ENCODE measurements at places on chromosomes 11 and 22.
A peak's percentile ranks its signal among the peaks of the same experiment; 100 is the strongest.

DNA sequence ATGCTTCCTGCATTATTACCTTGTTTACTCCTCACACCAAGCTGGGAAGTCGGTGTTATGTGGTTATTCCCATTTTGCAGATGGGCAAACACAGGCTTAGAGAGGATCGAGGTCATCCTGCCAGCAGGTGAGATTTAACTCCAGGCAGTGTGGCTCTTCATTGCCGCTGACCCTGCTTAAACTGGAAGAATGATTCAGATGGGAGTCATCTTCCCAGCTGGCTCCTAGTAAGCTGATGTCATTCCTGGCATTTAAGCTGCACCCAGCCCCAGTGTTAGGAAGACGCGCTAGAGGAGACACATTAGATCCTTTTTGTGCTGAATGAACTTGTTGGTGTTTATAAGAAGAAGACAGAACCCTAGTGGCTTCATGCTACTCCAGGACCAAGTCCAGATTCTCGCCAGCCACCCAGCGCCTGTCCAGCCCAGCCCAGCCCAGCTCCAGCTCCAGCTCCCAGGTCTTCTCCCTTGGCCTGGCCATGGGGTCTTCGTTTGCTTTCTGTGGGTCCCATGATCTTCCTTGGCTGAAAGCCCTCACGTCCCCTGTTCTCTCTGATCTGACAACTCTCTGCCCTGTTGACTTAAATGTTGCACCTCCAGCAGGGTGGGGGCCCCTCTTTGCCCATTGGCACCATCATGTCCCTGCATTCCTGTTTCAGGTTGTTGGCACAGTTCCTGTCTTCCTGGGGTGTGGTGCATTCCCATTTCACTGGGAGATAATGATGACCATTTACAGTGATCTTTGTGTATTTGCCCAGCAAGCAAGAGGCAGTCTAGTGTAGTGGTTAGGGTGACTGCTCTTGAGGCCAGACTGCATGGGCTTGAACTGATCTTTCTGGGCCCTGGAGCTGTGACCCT is 13.6 kb downstream of the PARVB start:
- no peak for DNase-seq

DNA sequence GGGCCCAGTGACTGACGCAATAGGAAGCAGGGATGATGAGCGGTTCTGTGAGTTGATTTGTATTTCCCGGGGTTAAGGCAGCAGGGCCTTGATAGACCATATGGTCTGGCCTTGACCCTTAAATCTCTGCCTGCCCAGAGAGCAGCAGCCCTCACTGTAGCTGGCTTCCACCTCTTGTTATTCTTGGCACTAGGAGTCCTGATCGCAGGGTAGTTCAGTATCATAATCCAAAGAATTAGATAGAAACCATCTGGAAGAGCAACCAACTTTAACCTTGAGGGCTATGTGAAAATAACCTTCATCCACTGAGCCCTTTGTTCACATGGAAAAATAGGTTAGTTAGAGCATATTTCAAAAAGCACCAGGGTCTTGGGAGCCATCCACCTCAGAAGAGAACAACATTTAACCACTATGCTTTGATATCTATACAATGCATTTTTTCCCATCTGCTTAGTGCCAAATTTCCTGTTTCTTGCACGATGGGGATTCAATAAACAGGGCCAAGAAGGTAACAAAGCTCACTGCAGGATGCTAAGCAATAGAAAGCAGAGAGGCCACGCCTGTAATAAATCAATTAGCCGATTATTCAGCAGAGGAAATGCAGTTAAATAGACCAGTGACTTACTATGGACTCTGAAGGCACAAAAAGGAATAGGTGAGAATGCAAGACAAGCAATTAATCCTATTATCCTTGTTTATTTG is 761.3 kb downstream of the OPCML start:
- no peak for DNase-seq

- DNase-seq, result no peak
Observed at GRCh38 chr11:134036492-134037045, 32.3 kb upstream of the JAM3 start.

GRCh38 chr11:2074266-2074825 is 64.8 kb downstream of the IGF2 start:
- no peak for DNase-seq

- no peak for DNase-seq
Observed at GRCh38 chr11:87215236-87215635, 177.5 kb downstream of the TMEM135 start.

DNA sequence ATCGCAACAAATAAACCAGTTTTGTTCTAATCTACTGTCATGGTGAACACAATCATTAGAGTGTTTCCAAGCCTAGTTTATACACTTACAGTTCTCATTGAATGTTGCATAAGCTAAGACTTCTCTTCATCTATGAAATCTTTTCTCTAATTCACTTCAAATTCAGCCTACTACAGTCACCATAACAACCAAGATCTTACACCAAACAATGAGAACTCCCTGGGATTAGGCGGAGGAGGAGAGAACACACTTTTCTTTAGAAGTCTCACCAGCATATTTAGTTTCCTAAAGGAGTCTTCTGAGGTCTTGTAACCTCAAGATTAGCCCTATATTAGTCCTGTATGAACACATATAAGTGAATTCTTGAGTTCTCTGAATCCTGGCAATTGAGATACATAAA is 1889.7 kb downstream of the LRRC4C start:
- no peak for DNase-seq

DNA sequence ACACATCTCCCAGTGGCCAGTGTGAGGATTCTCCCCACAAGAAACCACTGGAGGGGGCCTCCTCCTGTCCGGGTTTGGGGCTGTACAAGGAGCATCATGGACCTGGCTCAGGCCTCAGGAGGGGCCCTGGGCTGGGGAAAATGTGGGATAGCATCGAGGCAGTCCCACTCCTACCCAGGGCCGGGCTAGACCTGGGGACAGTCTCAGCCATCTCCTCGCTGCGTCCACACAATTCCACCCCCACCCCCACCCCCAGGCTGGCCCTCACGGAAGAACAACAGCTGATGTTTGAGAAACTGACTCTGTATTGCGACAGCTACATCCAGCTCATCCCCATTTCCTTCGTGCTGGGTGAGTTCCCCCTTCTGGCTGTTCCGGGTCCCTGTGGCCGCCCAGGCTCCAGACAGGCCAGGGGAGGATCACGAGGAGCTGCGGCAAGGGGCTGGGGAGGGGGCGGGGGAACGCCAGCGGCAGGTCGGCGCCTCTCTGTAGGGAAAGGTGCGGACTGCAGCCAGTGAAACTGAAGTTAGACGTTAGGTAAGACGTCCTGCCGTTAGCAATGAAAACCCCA is 4.8 kb downstream of the BEST1 start:
- no peak for DNase-seq

DNA sequence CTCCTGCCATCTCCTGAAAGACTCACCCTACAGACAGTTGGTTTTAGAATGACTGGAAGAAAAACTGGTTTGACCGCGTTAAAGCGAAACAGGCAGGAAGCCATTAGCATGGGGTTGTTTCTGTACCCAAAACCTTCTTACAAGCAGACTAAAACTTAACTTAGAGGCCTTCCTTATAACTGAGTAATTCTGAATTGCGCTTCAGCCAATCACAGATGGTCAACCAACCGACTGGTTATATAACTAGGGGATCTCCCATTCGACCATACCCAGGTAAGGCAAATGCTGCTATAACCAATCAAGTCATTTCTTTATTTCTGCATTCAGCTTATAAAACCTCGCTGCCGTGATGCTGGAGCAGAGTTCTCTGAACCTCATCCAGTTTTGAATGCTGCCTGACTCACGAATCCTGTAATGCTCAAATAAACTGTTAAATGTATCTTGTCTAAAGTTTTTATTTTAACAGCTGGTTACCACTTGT is 87.8 kb upstream of the DRD2 start:
- no peak for DNase-seq

GRCh38 chr11:46203746-46204145 is 73.7 kb upstream of the CREB3L1 start:
- no peak for DNase-seq

- no peak for DNase-seq
Observed at GRCh38 chr11:118291477-118292135, 12.9 kb upstream of the CD3E start.

- DNase-seq, result no peak
Observed at GRCh38 chr11:86186386-86186785, 58.2 kb upstream of the EED start.

GRCh38 chr11:62399878-62400266 is 19.0 kb upstream of the SCGB1A1 start:
- DNase-seq, result no peak

DNA sequence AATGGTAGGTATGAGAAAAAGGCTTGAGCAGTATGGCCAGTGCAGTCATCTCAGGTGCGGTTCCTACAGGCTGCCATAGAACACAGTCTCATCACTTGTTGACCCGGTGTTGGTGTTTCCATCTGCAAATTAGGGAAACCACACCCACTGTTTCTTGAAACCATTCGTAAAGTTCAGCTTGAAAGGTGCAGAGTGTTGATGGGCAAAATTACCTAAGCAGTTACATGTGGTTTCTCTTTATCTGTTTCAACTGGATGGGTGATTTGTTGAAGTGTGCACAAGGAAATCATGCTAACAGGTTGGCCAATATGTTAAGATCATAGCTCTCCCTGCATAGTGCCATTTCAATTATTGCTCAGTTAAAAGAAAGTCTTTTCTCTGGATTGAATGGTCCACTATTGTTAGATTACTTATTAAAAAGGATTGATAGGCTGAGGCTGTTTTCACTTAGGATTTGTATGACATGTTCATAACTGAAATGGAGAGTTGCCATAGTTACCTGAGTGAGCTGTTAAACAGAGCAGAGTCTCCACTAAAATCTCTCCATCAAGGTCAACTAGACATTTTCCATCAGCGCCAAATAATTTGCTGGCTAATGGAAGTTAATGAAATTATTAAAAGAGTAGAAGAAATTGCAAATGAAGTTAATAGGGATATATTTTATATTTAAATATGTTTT is 203.1 kb upstream of the MTMR2 start:
- no peak for DNase-seq

DNA sequence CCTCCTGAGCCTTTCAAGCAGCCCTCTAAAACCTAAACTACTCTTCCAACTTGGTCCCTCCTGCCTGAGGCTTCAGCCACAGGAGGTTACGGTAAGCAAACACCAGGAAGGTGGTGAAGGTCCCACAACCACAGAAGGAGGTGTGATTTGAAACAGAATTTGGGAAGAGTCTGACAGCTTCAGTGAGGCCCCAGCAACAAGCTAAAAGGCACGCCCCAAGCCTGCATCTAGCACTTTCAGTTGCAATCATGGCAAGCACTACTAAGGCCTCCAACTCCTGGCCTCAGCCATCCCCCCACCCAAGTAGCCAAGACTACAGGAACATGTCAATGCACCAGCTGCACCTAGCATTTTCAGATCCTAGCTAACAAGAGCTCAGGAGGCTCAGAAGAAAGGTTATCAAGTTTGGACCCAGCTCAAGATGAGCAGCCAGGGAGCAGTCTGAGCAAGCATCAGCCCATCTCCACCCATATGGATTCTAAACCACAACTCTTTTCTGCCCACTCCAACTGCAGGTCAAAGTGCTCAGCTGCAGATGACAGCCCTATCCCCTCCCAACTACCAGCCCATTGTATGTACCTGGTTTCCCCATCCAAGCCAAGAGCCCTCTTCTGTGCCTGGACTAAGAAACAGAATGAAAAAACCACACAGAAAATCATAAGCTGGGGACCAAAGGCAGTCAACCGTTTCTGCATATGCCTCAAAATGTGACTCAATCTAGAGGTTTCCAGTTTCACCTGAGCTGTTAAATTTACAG is 10.4 kb upstream of the AHNAK start:
- DNase-seq, result no peak

DNA sequence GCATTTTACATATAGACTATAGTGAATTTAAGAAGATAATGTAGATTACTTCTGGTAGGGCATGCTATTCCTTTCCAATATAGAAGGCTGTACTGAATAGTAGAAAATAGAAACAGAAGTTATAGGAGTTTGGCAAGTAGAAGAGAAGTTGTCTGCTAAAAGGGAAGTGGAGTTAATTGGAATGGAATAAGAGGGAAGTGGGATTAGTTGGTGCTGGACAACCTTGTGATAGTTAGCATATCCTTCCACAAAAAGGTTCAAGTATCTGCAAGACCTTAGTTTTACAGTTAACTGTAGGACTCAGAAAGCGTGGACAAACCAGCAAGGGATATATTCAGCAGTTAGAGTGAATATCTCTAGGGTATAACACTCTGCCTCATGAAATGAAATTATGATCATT is 185.5 kb downstream of the SWAP70 start:
- DNase-seq, result no peak

GRCh38 chr22:20319745-20320658 is at the start of gene DGCR6L:
Gene DGCR6L (minus strand): TSS chr22:20320060. CDS start chr22:20319988, 72 bp downstream.
- DNase-seq, result peak; percentile 88

DNA sequence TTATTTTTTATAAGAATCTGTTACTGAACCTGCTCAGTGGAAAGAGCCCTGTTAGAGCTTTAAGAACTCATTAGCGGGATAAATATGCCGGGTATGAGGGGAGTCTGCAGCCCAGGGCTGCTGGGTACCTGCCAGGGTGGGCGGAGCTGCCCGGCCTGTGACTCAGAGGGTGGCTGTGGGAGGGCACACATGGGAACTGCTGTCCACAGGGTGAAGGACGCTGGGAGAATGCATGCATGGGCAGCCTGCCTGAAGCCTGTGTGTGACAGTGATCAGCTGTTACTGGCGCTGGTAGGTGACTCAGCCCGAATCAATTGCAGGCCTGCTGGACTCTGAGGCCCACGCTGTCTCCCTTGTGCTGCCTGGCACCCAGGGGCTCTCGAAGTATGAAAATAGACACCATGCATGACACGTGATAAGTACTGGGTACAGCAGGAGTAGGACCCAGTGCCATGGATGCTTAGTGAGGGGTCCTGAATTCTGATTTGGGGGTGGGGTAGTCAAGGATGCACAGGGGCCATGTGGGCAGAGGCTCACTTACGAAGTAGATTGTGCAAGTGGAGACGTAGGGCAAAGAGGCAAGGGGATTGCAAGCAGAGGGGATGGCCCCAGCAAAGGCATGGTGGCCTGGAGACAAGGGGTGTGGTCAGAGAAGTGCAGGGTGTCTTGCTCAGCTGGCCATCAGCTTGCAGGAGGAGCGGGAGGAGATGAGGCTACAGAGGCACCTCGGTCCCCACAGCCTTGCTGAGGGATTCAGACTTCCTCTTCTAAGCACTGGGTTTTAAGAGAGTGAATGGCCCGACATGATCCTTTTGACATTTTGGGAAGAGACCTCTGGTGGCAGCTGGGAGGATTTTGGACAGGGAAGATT is 36.5 kb downstream of the GRIK4 start:
- DNase-seq, result peak; percentile 87

DNA sequence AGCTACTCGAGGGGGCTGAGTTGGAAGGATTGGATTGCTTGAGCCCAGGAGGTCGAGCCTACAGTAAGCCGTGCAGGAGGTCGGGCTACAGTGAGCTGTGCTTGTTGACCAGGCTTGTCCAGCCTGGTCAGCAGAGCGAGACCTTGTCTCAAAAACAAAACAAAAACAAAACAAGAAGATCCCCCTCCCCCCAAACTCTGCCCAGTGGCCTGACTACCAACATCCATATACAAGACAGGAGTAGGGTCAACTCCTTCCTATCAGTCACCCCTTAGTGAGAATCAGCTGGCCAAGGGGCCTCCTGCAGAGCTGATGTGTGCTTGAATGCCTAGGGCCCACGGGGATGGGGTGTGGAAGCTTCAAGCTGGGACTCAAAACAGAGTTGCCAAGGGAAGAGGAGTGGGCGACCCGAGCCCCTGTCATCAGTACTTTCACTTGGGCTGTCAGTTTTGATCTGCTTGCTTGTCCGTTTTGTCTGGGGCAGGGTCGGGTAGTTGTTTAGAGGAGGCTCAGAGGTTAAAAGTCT is 942 bp upstream of the TSPAN18 start:
- no peak for DNase-seq
